ENCODE measurements at places on chromosomes 5 and 9.

- no peak for DNase-seq
Measured at GRCh38 chr5:134083517-134083916, 31.0 kb upstream of the TCF7 start.

- no peak for DNase-seq
Measured at GRCh38 chr9:93261735-93262523, 78.0 kb downstream of the WNK2 start.

- no peak for DNase-seq
Measured at GRCh38 chr9:87844506-87844905, 38.2 kb upstream of the SPATA31E1 start.

- DNase-seq = no peak
Measured at GRCh38 chr9:95508242-95508967, 8.4 kb downstream of the PTCH1 start.

GRCh38 chr9:89854715-89855475 is 250.1 kb downstream of the GADD45G start:
- DNase-seq = no peak

DNA sequence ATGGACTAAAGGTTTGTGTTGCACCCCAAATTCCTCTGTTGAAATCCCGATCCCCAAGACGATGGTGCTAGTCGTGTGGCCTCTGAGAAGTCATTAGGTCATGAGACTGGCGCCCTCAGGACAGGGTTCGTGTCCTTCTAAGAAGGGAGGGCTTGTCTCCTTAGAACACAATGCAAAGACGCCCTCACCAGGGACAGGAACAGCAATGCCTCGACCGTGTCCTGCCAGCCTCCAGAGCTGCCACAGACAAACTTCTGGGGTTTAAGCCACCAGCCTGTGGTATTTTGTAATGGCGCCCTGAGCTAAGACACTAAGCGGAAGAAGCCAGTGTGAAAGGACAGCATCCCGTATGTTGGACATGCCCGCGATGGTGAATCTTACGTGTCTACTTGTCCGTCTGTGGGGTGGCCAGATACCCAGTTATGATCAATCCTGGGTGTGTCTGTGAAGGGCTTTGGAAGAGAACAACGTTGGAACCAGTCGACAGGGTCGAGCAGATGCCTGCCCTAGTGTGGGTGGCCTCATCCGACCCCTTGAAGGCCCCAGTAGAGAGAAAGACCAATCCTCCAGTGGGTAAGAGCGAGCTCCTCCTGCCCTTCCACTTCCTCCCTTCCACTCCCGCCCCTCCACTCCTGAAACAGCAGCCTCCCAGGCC is 279.2 kb upstream of the IRX2 start:
- DNase-seq = no peak

GRCh38 chr5:78533356-78533755 is 115.2 kb downstream of the LHFPL2 start:
- DNase-seq = no peak

DNA sequence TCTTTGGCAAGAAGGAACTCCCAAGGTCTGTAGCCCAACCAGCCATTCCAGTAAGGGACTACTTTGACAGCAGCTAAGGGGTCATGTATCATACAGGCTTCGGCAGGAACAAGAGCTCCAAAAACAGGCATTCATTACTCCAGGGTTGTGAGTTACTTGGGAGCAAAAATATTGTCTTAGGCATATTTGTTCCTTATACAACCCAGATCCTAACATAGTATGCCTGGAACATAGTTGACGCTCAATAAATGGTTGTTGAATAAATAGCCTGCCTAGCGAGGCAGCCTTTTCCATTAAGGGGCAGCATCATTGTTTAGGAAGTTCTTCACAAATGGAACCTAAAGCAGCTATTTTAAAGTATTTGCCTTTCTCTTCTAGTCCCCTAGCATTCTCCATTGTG is 35.8 kb upstream of the FER start:
- DNase-seq = no peak

GRCh38 chr9:73037613-73038012 is 84.8 kb upstream of the ALDH1A1 start:
- DNase-seq = no peak

GRCh38 chr9:81649475-81650240 is 39.7 kb downstream of the TLE1 start:
- no peak for DNase-seq

GRCh38 chr5:9265441-9266287 is 280.2 kb downstream of the SEMA5A start:
- DNase-seq = no peak

DNA sequence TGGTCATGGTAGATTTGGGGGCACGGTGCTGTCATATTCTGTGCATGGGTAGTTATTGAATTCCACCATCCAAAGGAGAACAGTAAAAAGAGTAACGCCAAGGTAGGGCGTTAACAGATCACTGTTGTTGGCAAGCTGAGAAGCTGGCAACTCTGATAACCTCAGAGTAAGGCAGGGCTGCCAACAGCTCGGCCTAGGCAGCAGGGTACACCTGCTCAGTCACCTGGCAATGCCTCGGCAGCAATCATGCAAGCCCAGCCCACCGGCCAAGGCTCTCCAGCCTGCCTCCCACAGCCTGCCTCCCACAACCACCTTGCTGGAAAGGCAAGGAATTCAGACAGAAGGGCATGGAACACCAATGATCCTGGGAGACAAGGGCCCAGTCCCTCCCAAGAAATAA is 63.9 kb downstream of the KLHL3 start:
- DNase-seq = no peak

GRCh38 chr5:61596265-61596664 is 264.2 kb downstream of the ZSWIM6 start:
- no peak for DNase-seq

- DNase-seq = no peak
Measured at GRCh38 chr5:14078716-14079115, 64.4 kb upstream of the TRIO start.

DNA sequence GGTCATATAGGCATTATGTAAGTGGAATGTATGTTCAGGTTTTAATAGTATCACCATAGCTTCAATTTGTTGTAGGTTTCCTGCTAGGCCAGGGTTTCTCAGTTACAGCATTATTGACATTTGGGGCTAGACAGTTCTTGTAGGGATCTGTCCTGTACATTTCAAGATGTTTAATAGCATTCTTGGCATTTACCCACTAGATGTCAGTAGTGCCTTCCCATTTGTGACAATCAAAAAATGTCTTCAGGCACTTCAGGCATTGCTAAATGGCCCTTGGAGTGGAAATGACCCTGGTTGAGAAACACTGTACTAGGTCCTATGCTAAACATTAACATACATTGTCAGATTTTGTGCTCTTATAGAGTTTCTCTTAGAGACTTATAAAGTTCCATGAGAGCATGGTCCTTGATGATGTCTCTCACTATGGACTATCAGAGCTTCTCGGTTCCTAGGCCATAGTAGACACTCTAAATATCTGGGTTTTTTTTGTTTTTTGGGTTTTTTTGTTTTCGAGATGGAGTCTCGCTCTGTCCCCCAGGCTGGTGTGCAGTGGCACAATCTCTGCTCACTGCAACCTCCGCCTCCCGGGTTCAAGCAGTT is 1.4 kb downstream of the KIF20A start:
- no peak for DNase-seq

DNA sequence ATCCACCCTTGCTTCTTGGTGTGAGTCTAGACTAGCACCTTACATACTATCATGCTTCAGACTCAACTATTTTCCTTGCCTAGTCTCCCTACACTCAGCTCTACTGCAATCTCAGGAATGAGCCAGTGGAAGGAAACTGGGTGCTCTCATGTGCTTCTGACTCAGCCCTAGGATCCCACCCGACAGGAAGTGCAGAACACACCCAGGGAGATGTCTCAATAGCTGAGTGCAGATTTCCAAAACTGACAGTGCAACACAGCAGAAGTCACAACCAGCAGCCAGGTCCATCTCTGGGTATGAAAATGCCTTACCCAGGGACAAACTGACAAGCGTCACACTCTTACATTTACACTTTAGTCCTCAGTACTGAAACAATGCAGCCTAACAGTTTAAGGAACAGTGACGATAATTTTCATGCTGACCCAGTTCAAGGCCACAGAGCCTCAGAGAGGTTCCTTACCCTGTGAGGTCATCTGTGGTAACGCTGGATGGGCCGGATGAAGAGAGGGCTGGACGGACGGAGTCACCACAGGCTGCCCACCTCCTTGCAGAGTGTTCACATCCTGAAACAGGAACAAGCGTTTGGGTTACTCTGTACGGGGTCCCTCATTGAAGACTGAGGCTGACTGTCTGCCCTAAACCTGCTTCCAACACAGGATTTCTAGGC is 33.0 kb downstream of the FKBP15 start:
- DNase-seq = no peak

DNA sequence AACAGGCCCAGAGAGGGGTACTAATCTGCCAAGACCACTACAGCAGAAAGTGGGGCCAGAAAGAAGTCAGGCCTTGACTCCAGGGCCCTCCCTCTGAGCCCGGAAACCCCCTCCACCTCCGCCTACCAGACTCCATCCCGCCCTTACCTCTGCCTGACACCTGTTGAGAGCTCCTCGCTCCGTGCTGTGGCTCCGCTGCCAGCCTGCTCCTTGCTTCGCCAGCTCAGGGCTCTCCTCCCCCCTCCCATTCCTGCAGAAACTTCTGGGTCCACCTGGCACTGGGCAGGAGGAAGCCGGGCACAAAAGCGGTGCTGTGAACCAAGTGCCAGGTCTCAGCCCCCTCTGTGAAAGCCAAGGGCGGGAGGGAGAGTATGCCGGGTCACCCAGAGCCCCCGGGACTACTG is 6.4 kb upstream of the ST6GALNAC6 start:
- peak; percentile 42 for DNase-seq

- DNase-seq = no peak
Measured at GRCh38 chr5:93598091-93599000, 15.3 kb downstream of the NR2F1 start.

GRCh38 chr5:156149213-156149612 is 177.8 kb upstream of the SGCD start:
- DNase-seq = no peak

DNA sequence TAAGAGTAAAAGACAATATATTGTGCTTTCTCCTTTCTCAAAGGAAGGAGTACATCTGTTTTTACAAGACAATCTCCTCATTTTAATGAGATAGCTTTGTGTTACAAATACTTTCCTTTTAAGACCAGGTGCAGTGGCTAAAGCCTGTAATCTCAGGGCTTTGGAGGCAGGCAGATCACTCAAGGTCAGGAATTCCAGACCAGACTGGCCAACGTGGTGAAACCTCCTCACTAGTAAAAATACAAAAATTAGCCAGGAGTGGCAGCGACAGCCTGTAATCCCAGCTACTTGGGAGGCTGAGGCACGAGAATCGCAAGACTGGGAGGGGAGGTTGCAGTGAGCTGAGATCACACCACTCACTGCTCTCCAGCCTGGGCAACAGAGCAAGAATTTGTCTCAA is 11.8 kb downstream of the TMEM161B start:
- no peak for DNase-seq

DNA sequence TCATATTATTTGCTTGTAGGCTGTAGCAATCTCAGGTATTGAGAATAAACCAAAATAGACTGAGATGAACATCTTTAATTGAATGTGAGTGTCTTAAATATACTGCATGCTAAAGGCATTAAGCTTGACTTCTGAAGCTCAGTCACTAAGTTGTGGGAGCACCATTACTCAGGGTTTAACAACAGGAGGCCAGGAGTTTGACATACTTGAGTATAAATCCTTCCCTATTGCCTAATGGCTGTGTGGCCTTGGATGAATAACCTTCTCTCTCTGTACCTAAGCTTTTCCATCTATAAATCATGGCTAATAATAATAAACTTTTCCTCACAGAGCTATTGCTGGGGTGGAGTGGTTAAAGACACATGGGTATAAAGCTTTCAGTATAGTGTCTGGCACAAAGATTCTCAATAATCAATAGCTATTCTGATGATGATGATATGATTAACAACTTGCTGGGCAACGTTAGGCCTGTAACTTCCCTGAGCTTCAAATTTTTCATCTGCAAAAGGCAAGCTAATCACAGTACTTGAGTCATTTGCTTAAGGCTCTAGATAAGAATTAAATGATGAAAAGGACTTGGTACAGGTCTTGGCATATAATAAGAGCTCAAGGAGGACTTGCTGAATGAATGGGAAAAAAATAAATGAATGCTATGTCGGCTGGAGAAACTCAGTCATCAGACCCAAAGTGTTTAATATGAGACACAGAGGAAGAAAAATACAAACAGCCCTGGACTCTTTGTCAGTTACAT is 174.0 kb upstream of the IL12B start:
- DNase-seq = no peak

GRCh38 chr5:68682400-68683160 is 411.2 kb upstream of the SLC30A5 start:
- DNase-seq = no peak

- no peak for DNase-seq
Measured at GRCh38 chr9:122978601-122979000, 37.8 kb downstream of the RABGAP1 start.

GRCh38 chr5:73902327-73903051 is 276.5 kb downstream of the ARHGEF28 start:
- no peak for DNase-seq

DNA sequence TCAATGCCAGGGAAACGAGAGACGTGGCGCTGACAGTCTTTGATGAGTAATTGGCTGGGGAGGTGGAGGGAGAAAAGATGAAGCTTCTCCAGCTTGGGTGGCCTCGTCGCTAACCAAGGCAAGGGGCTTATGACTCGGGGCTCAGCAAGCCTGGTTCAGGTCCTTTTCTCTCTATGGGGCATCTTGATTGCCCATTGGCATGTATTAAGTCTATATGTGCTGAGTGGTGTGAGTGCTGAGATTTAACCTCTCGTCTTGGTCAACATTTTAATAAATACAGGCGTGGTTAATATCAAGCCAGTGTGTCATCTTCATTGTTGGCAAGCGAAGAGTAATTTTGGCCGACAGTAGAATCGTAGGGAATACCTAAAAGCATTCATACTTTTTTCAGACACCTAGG is 85.9 kb downstream of the RAI14 start:
- DNase-seq = no peak

GRCh38 chr9:111955048-111955447 is 58.4 kb downstream of the UGCG start:
- DNase-seq = no peak

DNA sequence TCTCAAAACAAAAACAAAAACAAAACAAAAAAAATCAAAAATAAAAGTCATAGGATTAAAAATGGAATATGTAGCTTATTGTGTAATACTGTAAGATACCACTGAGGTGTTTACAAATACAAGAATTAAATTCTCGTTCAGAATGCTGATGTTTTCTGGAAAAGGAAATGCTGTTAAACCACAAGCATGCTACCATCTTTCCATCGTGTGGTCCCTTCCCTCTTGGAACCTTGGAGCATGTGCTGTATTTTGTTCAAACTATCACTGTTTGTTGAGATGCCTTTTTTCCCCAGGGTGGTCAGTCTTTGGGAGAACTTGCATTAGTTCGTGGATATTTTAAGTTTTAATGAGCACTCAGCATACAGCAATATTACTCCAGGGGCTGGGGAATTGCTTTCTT is 39.7 kb downstream of the SUB1 start:
- no peak for DNase-seq

DNA sequence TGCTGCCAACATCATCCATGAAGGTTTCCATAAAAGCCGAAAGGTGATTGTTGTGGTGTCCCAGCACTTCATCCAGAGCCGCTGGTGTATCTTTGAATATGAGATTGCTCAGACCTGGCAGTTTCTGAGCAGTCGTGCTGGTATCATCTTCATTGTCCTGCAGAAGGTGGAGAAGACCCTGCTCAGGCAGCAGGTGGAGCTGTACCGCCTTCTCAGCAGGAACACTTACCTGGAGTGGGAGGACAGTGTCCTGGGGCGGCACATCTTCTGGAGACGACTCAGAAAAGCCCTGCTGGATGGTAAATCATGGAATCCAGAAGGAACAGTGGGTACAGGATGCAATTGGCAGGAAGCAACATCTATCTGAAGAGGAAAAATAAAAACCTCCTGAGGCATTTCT is 10.1 kb downstream of the TLR4 start:
- DNase-seq = no peak

GRCh38 chr5:102596113-102596512 is 97.3 kb upstream of the SLCO6A1 start:
- DNase-seq = no peak
